ENCODE measurements at places on chromosomes 6 and 20. TPM values are rescaled to one million over a fixed set of nuclear protein-coding genes. Genes with fewer than 3 reads are reported as not detected.

ARMC2 gene
- total RNA-seq, result 35.8 TPM

FOXA2 gene
- not detected for total RNA-seq

CCDC28A gene
- total RNA-seq, result 41.1 TPM

MAP1LC3A gene
- 145 TPM for total RNA-seq

ADGRF5 gene
- 23.8 TPM for total RNA-seq

RIN2 gene
- total RNA-seq, result 51.4 TPM

HLA-DMB gene
- total RNA-seq, result 12.9 TPM

PTPN1 gene
- total RNA-seq, result 22.1 TPM

KIF6 gene
- total RNA-seq, result 23.1 TPM

MYMX gene
- not detected for total RNA-seq

SSTR4 gene
- total RNA-seq, result 0.81 TPM

TDRD6 gene
- total RNA-seq, result 3.3 TPM

SCAF8 gene
- total RNA-seq, result 61.9 TPM

PDYN gene
- total RNA-seq, result 5.3 TPM

FILIP1 gene
- total RNA-seq, result 2.1 TPM

HLA-DPB1 gene
- total RNA-seq, result 23.8 TPM

RCAN2 gene
- total RNA-seq, result 272 TPM

MYLIP gene
- 21.9 TPM for total RNA-seq

RNF144B gene
- total RNA-seq, result 6.9 TPM

CTAGE9 gene
- not detected for total RNA-seq

KIAA0408 gene
- 63.8 TPM for total RNA-seq

OR14J1 gene
- total RNA-seq, result not detected

COL12A1 gene
- total RNA-seq, result 9.8 TPM

C6orf163 gene
- total RNA-seq, result 5.8 TPM
